Activated T-cell treated with anti-CD3 and anti-CD28 coated beads, Interleukin-2, amount 50 U/mL, for 24 hours (primary cell): ENCODE measurements at places on chromosomes 3 and 15.
A peak's percentile ranks its signal among the peaks of the same experiment; 100 is the strongest.

- H3K27ac ChIP-seq, result no peak overlapping the region
- no peak overlapping the region for H3K4me3 ChIP-seq
- H3K4me1 ChIP-seq, result peaks cover 8% of the 10 kb centered on the region
- H3K27me3 ChIP-seq, result peaks cover 44% of the 10 kb centered on the region
- no peaks in the 10 kb centered on the region for H3K36me3 ChIP-seq
- no peak for DNase-seq
Measured at GRCh38 chr15:62856466-62857246, 185.9 kb upstream of the TPM1 start.

DNA sequence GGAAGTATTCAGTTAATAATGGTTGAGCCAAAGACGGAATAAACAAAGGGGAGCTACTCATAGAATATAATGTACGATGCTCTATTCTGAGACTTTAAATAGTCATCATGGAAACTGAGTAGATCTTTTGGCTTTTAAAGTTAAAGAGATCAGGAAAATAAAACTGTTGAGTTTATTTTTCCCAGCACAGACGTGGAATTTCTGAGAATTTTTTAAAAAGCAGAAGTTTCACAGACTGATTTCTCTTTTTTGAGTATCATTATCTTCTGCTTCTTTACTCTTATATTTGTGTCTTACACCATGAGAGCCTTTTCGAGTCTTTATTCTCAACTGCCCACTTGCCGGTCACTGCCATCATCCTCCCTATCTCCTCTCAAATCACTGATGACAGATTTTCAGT lies 13.2 kb downstream of the P2RY14 start:
- H3K27ac ChIP-seq, result no peak overlapping the region
- H3K36me3 ChIP-seq, result no peaks in the 10 kb centered on the region
- no peaks in the 10 kb centered on the region for H3K27me3 ChIP-seq
- peaks cover 20% of the 10 kb centered on the region for H3K4me1 ChIP-seq
- H3K4me3 ChIP-seq, result no peak overlapping the region
- no peak for DNase-seq

DNA sequence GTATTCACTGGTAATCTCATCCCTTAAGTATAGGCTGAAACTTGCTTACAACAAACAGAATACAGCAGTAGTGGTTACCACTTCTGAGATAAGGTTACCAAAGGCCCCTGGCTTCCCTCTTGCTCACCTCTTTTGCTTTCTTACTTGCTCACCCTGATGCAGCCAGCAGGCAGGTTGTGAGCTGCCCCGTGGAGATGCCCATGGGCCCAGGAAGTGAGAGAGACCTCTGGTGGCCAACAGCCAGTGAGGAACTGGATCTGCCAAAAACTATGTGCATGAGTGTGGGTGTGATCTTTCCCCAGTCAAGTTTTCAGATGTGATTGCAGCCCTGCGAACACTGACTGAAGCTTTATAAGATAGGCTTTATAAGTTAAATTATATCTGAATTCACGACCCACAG lies 48.7 kb downstream of the NMNAT3 start:
- no peak for DNase-seq
- H3K4me1 ChIP-seq, result no peaks in the 10 kb centered on the region
- peaks cover 9% of the 10 kb centered on the region for H3K36me3 ChIP-seq
- no peak overlapping the region for H3K4me3 ChIP-seq
- no peak overlapping the region for H3K27ac ChIP-seq

- no peak for DNase-seq
- no peak overlapping the region for H3K4me3 ChIP-seq
- no peaks in the 10 kb centered on the region for H3K36me3 ChIP-seq
- no peak overlapping the region for H3K27ac ChIP-seq
- H3K4me1 ChIP-seq, result no peaks in the 10 kb centered on the region
Measured at GRCh38 chr3:47250309-47251060, 32.1 kb downstream of the KIF9 start.

GRCh38 chr3:107411779-107412178 lies 34.5 kb downstream of the CCDC54 start:
- H3K4me1 ChIP-seq, result peaks cover 9% of the 10 kb centered on the region
- no peak overlapping the region for H3K4me3 ChIP-seq
- no peaks in the 10 kb centered on the region for H3K36me3 ChIP-seq
- H3K27ac ChIP-seq, result no peak overlapping the region
- H3K27me3 ChIP-seq, result no peaks in the 10 kb centered on the region

DNA sequence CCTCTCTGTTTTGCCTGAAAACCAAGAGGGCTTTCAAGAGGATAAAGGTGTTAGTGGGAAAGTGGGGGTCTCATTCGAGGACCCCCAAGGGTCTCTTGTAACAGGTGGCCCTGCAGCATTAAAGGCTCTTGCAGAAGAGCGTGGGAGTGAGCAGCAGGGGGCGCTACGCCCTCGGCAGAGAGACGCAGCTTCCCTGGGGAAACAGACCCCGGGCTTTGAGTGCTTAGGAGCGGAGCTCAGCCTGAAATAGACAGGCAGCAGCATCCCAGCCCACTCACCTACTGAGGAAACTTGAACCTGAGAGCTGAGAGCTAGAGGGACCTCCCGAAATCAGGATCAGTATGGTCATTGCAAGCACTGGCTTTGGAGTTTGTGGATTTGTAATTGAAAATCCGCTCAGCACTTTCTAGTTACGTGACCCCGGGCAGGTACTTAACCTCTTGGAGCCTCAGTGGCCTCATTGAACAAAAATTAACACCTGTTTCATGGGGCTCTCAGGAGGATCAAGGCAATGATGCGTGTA lies 25.7 kb downstream of the RPLP1 start:
- no peak overlapping the region for H3K27ac ChIP-seq
- no peaks in the 10 kb centered on the region for H3K36me3 ChIP-seq
- H3K4me1 ChIP-seq, result peaks cover 10% of the 10 kb centered on the region
- no peak overlapping the region for H3K4me3 ChIP-seq
- DNase-seq, result peak; percentile 75

- H3K36me3 ChIP-seq, result peaks cover 32% of the 10 kb centered on the region
- no peak for DNase-seq
- no peak overlapping the region for H3K4me3 ChIP-seq
- H3K4me1 ChIP-seq, result no peaks in the 10 kb centered on the region
Measured at GRCh38 chr3:58093574-58094195, 85.5 kb downstream of the FLNB start.

DNA sequence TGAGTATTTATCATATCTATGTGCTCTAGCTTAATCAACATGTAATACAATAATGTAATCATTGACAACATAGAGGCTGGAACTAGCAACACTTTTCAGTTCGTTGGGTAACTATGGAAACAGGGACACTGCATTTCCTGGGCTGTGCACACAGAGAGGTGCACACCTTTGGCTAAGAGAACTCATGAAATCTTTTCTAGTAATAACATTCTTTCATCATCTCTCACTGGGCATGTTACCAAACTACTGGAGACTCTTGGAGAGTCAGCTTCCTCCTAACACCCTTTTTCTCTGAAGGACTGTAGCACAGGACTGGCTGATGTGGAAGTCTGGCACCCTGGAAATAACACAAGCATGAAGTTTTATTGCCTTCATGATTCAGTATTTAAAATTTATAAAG lies 135.6 kb downstream of the KCNMB2 start:
- no peaks in the 10 kb centered on the region for H3K36me3 ChIP-seq
- no peak for DNase-seq
- peaks cover 2% of the 10 kb centered on the region for H3K4me1 ChIP-seq
- H3K27me3 ChIP-seq, result peaks cover 4% of the 10 kb centered on the region
- no peak overlapping the region for H3K4me3 ChIP-seq

DNA sequence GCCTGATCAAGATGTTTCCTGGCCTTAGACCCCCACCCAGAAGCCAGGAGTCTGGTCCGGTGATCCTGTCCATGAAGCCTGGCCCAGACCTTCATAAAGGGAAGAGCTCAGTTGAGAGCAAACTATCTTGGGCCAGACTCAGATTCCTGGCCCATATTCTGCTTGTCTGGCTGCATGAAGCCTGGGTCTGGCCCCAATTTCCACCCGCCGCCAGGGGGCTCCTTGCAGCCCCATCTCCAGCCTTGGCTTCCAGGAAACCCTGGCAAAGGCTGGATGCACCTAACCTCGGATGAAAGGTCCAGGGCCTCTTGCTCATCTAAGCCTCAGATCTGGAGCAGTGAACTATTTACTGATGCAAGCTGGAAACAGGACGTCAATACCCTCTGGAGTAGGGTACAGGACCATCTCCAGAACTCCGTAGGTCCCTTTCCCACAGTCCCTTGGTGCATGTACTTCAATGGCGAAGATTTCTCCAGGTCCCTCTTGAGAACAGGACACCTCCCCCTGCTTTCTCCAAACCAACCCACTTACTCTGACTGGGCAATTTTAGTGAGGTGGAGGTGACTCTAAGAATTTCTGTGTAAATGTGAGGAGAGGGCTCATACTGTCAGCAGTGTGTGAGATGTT lies 5.6 kb downstream of the FOXL2 start:
- peak; percentile 53 for DNase-seq
- H3K36me3 ChIP-seq, result no peaks in the 10 kb centered on the region
- peaks cover 57% of the 10 kb centered on the region for H3K4me1 ChIP-seq
- H3K4me3 ChIP-seq, result no peak overlapping the region

- no peak overlapping the region for H3K4me3 ChIP-seq
- no peak overlapping the region for H3K27ac ChIP-seq
- H3K4me1 ChIP-seq, result no peaks in the 10 kb centered on the region
- no peak for DNase-seq
Measured at GRCh38 chr3:73835945-73836344, 211.2 kb upstream of the PDZRN3 start.

DNA sequence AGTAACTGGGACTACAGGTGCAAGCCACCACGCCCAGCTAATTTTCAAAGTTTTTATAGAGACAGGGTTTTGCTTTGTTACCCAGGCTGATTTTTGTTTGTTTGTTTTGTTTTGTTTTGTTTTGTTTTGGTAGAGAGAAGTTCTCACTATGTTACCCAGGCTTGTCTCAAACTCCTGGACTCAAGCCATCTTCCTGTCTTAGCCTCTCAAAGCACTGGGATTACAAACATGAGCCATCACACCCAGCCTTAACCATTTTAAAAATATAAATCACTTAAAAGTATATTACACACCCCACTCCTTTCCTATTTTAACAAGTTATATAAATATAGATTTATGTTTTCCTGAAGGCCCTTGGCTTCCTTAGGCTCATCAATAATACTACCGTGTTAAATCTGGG lies 6.5 kb upstream of the DYNC1LI1 start:
- no peak overlapping the region for H3K27ac ChIP-seq
- DNase-seq, result no peak
- peaks cover 15% of the 10 kb centered on the region for H3K4me1 ChIP-seq
- peak overlapping the region; percentile 56 for H3K4me3 ChIP-seq

- no peak overlapping the region for H3K4me3 ChIP-seq
- no peak for DNase-seq
- H3K36me3 ChIP-seq, result no peaks in the 10 kb centered on the region
- H3K4me1 ChIP-seq, result no peaks in the 10 kb centered on the region
- peaks cover 17% of the 10 kb centered on the region for H3K27me3 ChIP-seq
Measured at GRCh38 chr3:132843851-132844553, 121.8 kb upstream of the NPHP3 start.
